ENCODE measurements at places on chromosomes 3 and 15.
A peak's percentile ranks its signal among the peaks of the same experiment; 100 is the strongest.

GRCh38 chr3:139130390-139131140, 85.9 kb upstream of the PRR23C start:
- DNase-seq, result no peak

DNA sequence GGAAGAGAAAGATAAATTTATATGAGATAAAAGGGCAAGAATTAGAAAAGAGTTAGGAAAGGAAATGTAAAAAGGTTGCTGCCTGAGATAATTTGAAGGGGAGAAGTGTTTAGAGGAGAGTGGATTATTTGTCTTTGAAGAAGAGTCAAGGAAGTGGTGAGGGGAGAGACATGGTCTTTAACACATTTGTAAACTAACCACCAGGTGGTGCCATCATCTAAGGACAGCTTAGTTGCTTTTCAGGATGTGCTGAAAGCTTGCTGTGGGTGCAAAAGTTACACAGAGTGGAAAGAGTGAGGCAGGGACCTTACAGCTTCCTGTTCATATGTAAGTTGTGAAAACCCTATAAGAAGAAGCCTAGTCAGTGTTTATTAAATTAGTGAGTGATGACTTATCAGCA, 114.1 kb upstream of the DNAJC19 start:
- peak; percentile 7 for DNase-seq

- no peak for DNase-seq
Measured at GRCh38 chr15:69891070-69891536, 206.6 kb downstream of the TLE3 start.

DNA sequence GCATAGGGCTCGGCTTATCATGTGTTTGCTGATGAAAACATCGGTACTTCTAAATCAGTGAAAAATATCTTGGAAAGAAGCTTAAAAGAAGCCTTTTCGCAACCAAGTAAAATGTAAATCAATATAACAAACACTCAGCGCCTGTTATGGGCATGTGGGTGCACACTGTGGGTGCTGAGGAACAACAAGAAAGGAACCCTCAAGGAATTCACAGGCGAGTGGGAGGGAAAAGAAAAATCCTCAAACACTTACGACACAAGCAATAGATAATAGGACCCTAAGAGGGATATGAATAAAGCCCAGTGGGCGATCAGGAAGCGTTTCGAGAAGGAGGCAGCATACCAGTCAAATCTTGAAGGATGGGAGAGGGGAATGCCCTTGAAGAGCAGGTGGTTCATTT, 21.9 kb downstream of the GLDN start:
- no peak for DNase-seq

- no peak for DNase-seq
Measured at GRCh38 chr3:150411976-150412375, 3.9 kb downstream of the TSC22D2 start.

- DNase-seq, result no peak
Measured at GRCh38 chr3:71468311-71469137, 115.0 kb downstream of the FOXP1 start.

DNA sequence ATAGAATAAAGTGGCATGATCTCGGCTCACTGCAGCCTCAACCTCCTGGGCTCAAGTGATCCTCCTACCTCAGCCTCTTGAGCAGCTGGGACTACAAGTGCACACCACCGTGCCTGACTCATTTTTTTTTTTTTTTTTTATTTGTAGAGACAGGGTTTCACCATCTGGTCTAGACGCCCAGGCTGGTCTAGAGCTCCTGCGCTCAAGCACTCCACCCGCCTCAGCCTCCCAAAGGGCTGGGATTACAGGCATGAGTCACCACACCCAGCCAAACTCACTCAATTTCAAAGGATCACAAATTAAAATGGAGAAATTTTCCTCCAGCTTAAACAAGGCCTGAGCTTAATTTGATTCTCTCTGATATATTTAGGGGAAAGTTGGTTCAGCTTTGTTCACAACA, 27.3 kb upstream of the NMB start:
- DNase-seq, result peak; percentile 84

- DNase-seq, result no peak
Measured at GRCh38 chr15:101320501-101321052, 25.5 kb upstream of the SNRPA1 start.

- peak; percentile 95 for DNase-seq
Measured at GRCh38 chr3:57006949-57007419, 53.5 kb upstream of the SPATA12 start.

- no peak for DNase-seq
Measured at GRCh38 chr3:119195911-119196310, 22.5 kb downstream of the UPK1B start.

- DNase-seq, result peak; percentile 18
Measured at GRCh38 chr3:146715170-146715569, 110.0 kb upstream of the PLSCR5 start.

DNA sequence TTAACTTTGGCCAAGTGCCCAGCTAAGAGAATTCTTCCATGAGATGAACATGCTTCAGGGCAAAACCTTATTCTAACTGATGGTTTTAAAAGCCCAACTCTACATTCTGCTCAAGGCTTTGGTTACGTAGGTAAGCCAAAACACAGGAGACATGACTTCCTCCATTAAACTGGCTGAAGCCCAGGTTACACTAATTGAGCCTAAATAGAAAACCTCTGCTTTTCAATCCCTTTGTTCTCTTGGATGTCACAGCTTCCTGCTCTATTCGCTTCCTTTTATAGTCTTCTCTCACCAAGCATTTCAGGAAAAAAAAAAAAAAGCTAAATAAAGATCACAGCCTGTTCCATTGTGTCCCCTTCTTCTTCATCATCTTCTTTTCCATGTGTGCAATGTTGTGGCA, 420.4 kb downstream of the TIGIT start:
- DNase-seq, result no peak

- peak; percentile 66 for DNase-seq
Measured at GRCh38 chr3:105611304-105612192, 244.8 kb downstream of the ALCAM start.

- no peak for DNase-seq
Measured at GRCh38 chr3:141389703-141390102, 21.4 kb downstream of the ZBTB38 start.

DNA sequence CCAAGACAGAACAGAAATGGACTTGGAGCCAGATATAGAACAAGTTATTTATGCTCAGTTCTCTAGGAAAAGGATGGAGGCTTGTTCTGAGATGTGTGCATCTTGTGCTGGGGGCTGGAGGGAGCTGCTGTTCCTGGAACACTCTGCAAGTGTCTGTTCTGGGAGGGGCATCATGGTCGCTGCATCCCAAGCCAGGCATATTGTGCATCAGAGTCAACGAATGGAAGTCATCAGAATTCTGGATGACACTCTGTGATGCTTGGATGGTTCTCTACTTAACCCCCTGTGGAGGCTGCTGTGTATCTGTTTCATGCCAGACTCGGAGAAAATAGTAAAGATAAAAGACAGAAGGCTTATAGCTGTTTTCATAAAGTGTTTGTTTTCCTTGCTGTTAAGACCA, 34.7 kb downstream of the RPL22L1 start:
- no peak for DNase-seq

DNA sequence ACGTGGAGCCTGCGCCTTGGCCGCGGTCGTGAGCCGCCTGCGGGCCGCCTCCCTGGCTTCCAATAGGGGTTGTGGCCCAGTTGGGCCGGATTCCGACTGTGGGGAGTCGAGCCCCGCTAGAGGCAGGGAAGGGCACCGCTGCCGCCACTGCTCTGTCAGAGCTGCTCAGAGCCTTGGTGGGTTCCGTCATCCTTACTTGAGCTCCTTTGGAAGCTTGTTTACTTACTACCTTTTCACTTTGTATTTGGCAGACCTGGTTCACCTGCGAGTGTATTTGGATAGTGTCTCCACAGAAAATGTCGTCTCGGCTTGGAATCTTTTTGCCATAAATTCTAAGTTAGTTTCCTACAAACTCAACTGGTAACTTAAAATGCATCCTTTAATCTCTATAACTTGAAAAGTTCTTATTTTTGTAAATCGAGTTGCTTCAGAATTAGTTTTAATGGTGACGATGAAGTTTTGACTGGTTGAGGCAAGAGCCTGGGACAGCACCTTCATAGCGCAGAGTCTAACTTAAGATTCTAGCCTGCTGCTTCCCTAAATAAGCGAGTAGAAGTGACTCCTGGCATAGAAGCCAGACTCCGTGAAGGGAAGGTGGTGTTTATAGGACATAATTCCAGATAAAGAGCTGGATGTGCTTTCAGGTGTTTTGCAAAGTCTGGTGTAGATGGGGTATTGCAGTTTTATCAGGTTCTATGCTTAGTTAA, 800 bp downstream of the DAG1 start:
- DNase-seq, result peak; percentile 12

DNA sequence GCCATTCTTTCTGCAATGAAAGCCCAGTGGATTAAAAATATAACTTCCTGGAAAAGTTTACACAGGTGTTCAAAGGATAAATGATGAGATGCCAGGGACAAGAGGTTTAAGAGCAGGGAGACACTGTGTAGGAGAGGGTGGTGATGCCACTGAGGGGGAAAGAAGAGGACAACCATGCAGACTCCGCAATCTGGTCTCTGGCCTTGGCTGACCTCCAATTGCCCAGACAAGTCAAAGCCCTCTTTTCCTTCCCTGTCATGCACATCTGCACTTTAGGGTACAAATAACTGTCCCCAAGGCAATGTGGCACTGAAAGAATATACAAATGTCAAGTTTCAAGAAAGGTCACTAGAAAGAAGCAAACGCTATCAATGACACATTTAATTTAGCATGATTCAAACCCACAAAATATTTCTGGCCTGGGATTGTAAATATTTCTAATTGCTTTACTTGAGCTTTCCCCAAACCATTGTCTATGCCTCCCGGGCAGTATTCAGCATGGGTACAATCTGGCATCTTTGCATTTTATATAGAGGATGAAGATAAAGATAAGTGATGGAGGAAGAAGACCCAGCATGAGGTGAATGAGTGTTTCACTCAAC, 319.4 kb downstream of the PLCL2 start:
- no peak for DNase-seq

DNA sequence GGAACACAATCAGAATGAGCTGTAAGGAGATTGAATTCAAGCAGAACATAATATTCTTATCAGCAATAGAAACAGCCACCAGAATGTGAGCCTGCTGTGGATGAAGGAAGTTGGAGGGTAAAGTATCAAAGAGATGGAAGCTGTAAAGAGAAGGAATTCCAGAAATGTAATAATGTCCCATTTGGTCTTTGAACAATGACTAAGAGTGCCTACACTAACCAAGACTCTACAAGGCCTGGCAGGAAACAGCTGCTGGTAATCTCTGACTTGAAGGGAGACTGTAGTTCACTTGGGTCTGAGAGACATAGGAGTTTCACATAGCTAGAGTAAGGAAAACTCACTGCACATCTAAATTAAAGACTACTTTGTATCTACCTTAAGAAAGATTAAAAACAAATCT, 1176.0 kb upstream of the ALCAM start:
- DNase-seq, result no peak

DNA sequence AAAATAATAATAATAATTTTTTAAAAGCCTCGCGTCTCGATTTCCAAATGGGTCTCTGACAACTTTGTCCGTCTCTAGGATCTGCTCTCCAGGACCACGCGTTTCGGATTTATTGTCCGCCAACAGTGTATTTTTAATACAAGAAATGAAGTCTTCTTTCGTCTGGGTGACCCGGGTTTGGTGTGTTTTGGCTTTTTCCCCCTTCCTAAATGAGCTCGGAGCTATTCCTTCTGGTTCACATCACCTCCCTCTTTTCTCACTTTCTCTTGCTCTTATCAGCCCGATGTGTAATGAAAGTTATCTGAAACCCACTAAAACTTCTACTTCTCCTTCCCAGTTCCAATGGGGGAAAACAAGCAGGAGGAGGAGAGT, 516.7 kb downstream of the MECOM start:
- no peak for DNase-seq

DNA sequence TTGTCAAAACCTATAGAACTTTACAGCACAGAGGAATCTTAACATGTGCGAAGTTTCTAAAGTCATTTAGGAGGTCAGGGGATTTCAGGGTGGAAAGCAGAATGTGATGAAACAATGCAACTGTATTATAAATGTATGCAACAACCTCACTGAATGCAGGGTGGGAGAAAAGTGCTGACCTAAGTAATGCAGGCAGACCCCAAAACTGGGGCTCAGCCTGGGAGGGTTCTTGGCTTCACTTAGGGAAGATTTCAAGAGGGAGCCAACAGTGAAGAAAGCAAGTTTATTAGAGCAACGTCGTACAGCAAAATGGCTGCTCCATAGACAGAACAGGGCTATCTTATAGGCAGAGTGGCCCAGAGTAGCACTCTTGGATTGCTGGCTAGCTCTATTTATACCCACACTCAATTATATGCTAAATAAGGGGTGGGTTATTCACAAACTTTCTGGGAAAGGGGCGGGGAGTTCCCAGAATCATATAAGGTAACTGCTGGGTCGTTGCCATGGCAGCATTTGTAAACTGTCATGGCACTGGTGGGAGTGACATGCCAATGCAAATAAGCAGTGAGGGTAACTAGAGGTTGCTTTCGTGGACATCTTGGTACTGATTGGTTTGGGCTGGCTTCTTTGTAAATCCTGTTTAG, 14.2 kb upstream of the CAND2 start:
- DNase-seq, result no peak

DNA sequence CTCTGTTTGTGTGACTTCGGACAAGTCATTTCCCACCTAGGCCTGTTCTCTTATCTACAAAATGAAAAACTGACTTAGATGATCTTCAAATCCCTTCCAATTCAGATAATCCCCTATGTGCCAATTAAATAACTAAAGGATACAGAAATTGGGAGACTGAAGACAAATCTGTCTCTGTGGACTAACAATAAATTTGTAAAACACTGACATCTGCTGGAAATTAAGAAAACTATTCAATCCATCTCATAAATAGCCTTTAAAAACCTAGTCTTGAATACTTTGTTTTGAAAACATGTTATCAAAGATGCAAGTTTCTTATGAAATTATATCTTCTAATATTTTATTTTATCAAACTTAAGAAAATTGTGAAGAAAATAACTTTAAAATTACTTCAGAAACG, 38.3 kb downstream of the MTHFS start:
- no peak for DNase-seq

DNA sequence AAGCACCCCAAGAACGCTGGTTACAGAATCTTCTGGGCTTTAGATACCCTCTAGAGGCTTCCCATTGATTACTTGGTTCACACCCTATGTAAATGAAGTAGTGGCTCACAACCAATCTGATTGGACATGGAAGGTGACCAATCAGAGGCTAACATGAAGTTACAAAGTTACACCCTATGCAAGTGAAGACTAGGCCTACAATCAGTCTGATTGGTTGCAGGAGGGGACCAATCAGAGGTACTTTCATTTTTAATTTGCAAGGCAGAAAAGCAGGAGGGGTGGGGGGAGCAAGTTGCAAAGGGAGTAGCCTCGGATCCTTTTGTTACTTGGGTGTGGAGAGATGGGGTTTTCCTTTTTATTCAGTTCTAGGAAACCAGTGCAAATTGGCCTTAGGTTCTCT, 11.1 kb upstream of the RTP2 start:
- peak; percentile 42 for DNase-seq

- no peak for DNase-seq
Measured at GRCh38 chr3:120741320-120741719, 996 bp downstream of the RABL3 start.

- no peak for DNase-seq
Measured at GRCh38 chr3:134847349-134847748, 52.3 kb downstream of the EPHB1 start.

GRCh38 chr3:124858275-124858674, 28.9 kb downstream of the ITGB5 start:
- DNase-seq, result no peak

Measured in mammary epithelial cell (primary cell).